ENCODE measurements at places on chromosomes 3 and 15.
A peak's percentile ranks its signal among the peaks of the same experiment; 100 is the strongest.

GRCh38 chr3:87084868-87085267, 93.9 kb upstream of the VGLL3 start:
- DNase-seq, result no peak

DNA sequence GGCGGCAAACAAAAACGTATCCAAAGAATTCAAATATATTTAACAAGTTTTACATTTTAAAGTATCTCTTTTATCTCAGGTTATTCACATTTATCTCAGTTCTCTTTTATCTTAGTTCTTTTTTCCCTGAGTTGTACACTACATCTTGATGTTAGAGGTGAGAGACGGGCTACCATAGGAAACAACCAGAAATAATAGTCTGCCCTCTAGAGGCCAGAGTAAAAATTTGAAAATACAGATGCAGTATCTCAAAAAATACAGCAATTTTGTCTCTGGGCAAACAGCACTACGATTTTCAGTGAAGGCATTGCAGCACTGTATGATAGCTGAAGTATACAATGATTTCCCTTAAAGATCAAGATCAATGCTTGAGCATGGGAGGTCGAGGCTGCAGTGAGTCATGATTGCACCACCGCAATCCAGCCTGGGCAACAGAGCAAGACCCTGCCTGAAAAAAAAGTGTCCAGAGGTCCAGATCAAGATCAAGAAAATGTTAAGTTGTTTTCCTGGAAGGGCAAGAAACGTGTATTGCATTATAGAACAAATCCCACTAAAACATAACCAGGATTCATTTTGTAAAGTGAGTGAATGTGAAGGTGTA, 82.6 kb upstream of the ATP11B start:
- peak; percentile 64 for DNase-seq

- DNase-seq, result no peak
Observed at GRCh38 chr15:95825671-95826411, 504.7 kb upstream of the NR2F2 start.

DNA sequence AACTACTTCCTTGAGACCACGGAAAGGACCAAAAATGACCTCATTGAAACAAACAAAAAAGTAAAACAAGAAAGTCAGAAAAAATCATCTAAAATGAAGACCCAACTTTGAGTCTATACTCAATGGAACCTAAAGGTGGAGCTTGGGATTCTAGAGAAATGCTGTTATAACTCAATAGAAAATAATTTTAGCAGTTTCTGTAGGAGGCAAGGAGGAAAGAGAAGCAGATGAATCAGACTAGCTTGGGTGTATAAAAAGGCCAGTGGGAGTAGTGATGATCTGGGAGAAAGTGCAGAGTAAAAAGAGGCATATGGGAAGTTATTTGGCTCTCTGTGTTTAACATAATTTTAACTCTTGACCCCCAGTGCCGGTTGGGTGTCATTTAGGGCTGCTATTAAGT, 94.4 kb downstream of the TMCO5A start:
- DNase-seq, result no peak

GRCh38 chr15:42143356-42143755, 13.1 kb downstream of the PLA2G4F start:
- no peak for DNase-seq

DNA sequence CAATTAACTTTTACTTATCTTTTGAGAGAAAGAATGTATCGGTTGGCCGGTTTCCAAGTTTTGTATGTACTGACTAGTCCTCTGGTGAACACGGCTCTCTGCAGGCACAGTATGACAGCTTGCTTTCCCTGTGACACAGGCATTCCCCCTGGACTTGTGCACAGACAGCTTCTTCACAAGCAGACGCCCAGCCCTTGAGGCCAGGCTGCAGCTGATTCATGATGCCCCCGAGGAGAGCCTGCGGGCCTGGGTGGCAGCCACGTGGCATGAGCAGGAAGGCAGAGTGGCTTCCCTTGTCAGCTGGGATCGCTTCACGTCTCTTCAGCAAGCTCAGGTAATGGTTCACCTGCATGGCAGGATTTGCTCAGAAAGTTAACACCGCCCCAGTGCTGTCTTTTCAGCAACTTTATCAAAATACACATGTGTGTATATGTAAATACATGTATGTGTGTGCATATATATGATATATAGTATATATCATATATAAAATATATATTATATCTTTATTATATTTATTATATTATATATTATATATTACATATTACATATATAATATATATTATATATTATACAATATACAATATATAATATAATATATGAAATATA, 25.5 kb downstream of the FAN1 start:
- DNase-seq, result peak; percentile 82

- no peak for DNase-seq
Observed at GRCh38 chr3:72383883-72384282, 464.4 kb downstream of the SHQ1 start.

- no peak for DNase-seq
Observed at GRCh38 chr3:152564459-152564858, 270.5 kb upstream of the P2RY1 start.

- no peak for DNase-seq
Observed at GRCh38 chr15:67138891-67139855, 73.8 kb downstream of the SMAD3 start.

- no peak for DNase-seq
Observed at GRCh38 chr15:39799552-39800011, 16.9 kb upstream of the FSIP1 start.

GRCh38 chr15:42592716-42593115, 17.3 kb downstream of the STARD9 start:
- no peak for DNase-seq

DNA sequence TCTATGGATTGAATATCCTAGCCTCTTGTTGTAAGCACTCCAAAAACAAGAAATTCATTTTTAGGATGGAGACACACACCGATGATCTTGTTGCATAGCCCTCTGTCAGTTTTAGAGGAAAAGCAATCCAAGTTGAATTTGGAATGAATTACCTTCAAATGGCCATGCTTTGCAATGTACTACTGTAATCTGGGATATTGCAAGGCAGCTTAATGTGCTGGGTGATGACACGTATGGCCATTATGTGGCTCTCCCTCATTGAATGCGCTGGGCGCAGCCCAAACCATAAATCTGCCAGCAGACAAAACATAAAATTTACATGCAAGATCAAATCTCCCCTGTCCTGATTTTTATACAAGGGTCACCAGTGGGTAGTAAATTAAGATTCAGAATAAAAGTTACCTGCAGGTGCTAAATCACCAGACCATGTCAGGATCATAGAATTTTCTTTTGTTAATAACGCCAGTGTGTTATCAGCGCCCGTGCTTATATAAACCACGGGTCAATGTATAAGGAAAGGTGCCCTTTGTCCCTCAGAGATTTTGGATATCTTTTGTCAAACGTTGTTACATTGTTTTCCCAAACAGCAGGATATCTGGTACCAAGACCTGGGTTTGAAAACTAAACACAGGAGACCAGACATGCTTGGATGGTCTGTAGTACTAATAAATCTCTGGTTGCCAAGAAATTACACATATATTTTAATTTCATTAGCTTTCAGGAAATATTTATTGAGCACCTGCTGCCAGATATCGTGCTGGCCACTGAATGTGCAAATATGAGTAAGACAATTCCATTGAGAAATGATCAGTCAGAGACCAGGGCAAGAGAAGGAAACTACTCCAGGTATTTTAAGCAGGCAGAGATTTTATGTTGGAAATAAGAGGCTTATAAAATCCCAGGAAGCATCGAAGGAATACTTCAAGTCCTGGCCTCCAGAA, 237.1 kb downstream of the EBLN2 start:
- peak; percentile 65 for DNase-seq

DNA sequence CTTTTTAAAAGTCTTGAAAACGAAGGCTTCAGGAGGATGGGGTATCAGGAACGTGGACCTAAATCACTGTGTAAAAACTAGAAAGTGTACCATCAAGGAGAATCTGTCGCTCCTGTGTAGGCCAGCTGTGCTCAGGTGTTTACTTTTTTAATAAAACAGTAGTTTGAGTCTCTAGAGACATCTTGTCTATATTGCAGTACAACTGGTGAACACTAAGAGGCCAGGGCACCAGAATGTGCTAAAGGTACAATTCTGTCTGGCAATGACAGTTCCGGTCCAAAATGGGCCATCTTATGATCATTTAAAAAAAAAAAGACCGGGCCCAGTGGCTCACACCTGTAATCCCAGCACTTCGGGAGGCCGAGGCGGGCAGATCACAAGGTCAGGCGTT, 61.8 kb upstream of the MCF2L2 start:
- DNase-seq, result no peak

GRCh38 chr3:170572665-170573253, 13.1 kb downstream of the SLC7A14 start:
- no peak for DNase-seq

- no peak for DNase-seq
Observed at GRCh38 chr3:109851854-109852253, 514.5 kb upstream of the DPPA4 start.

DNA sequence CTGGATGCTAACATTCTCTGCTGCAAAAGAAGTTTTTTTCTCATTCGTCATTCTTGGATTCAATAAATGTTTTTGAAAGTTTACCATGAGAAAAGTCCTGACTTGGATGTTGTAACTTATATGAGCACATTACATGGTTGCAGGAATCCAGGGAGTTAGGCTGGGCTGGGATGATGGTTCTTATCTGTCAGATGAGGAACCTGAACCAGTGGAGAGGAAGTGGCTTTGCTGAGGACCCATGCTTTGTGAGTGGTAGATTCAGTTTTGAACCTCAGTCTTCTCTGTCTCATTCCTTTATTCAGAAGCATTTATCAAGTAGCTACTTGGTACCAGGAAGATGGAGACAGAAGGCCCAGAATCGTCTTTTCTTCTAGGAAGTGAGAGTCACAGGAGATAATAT, 3.7 kb upstream of the GASK1A start:
- DNase-seq, result no peak

- DNase-seq, result no peak
Observed at GRCh38 chr15:42619656-42620371, 44.4 kb downstream of the STARD9 start.

DNA sequence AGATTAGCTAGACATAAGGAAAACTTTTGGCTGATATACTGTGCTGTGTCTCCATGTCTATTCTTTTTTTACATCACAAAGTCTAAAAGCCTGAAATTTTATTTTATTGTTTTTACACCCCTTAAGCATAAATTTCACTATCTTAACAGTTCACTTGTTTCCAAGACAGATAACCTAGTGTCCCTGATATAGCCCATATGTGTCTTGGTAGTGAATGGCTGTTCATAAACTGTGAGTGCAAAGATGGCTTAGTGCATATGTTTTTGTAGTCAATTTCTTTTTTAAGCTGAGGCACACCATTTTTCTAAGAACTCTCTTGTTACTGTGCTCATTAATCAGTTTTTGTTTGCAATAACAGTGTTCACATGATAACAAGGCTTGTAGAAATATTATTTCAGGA, 381.1 kb downstream of the OXSM start:
- no peak for DNase-seq

DNA sequence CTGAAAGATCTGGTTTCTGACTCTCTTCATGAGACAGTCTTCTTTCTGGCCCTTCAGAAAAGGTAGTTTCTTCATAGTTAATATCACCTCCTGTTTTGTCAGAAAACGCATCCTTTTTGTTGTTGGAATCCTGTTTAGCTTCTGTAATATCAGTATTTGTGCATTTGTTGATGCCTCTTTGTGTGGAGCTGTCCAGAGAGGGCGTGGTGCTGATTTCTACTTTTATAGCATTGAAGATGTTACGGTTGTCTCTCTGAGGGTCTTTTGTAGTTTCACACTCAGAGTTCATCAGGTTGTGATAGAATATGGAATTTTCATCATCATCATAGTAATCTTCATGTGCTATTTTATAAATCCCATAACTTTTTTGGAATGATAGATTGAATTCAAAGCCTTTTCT, 8.9 kb downstream of the GPR149 start:
- no peak for DNase-seq

DNA sequence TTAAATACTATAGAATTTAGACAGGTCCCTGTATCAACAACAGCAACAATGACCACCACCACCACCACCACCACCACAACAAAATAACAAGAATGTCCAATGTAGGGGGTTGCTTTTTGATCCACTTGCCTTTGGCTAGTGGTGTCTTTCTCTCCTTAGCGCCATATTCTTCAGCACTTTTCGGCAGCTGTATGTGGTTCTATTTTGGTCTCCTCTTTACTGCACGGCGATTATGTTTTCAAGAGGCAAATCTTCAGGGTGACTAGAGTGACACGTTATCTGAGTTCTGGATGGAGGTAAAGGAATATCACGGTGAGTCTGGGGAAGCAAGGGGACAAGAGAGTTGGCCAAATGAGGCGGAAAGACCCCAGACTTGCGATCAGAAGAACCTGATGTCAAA, 56.1 kb downstream of the ST6GAL1 start:
- no peak for DNase-seq

DNA sequence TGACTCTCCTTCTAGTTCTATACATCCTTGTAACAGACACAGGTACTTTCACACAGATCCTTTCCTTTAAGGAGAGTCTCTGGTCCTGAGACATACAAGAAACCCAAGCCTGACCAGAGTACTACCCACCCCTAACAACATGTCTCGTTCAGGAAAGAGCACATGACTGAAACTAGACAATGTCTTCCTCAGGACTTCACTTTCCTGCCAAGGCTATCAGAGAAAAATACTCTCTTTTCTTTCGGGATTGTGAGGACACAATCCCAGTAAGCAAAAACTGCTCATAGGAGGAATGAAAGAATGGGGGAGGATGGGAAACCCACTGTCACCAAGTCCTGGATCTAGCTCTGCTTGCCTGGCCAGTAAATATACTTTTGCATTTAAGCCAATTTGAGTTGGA, 11.5 kb upstream of the ANKRD28 start:
- DNase-seq, result no peak

GRCh38 chr3:36557708-36558421, 177.6 kb downstream of the STAC start:
- no peak for DNase-seq

DNA sequence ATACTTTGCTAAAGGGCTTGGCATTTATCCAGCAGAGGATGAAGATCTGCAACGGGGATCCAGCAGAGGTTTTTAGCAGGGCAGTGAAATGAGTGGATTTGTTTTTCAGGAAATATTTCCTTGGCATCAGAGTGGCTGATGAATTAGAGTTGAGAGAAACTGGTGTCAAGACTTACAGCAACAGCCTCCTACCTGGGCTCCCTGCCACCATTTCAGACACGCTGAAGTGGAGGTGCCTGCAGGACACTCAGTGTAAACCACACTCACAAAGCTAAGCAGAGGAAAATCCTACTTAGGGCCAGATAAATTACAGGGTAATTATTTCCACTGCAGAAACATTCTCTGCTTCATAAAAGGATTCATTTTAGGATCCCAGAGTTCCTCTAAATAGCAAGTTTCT, 519.7 kb downstream of the FGF12 start:
- peak; percentile 51 for DNase-seq

DNA sequence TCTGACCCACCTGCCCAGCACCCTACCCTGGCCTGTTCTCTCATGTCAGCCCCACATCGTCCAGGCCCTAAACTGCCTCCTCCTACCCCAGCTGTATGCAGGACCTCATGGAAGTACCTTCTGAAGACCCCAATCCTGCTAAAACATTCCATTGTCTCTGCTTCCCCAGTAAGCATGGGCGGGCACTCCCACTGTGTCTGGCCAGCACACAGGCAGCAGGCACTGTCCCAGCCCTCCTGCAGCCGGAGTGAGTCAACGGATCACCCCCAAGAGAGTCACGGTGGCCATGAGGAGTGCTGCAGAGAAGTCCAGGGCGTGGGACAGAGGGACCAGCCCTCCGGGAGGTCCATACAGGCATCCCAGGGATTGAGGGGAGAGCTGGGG, 36.4 kb upstream of the SLCO2A1 start:
- no peak for DNase-seq

- no peak for DNase-seq
Observed at GRCh38 chr3:12643724-12644123, 20.2 kb downstream of the RAF1 start.
